ENCODE measurements at places on chromosomes 5 and 9.
A peak's percentile ranks its signal among the peaks of the same experiment; 100 is the strongest.

- DNase-seq = no peak
Observed at GRCh38 chr5:3122985-3123762, 371.7 kb upstream of the IRX2 start.

- no peak for DNase-seq
Observed at GRCh38 chr9:81976351-81976750, 12.2 kb upstream of the SPATA31D1 start.

- no peak for DNase-seq
Observed at GRCh38 chr9:125703662-125704061, 3.3 kb downstream of the MAPKAP1 start.

- DNase-seq = no peak
Observed at GRCh38 chr5:60148366-60148765, 254.8 kb upstream of the PDE4D start.

DNA sequence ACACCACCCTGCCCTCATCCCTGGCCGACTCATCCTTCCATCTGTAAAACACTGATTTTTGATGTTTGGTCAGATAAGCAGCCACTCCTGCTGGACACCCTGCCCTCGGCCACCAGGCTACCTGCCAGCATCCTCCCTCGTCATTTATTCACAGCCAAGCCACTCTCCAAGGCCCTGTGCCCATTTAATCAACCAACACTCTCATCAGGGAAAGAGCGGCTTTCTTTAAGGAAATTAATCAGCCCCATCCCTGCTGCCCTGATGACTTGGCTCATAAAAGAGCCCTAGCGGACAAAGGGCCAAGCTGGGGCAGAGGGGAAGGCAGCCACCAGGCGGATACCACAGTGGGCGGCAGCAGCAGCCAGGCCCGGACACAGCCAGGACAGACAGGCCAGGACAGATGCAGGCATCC, 52.4 kb downstream of the GOLM1 start:
- no peak for DNase-seq

- no peak for DNase-seq
Observed at GRCh38 chr9:78146241-78146640, 89.6 kb upstream of the CEP78 start.

DNA sequence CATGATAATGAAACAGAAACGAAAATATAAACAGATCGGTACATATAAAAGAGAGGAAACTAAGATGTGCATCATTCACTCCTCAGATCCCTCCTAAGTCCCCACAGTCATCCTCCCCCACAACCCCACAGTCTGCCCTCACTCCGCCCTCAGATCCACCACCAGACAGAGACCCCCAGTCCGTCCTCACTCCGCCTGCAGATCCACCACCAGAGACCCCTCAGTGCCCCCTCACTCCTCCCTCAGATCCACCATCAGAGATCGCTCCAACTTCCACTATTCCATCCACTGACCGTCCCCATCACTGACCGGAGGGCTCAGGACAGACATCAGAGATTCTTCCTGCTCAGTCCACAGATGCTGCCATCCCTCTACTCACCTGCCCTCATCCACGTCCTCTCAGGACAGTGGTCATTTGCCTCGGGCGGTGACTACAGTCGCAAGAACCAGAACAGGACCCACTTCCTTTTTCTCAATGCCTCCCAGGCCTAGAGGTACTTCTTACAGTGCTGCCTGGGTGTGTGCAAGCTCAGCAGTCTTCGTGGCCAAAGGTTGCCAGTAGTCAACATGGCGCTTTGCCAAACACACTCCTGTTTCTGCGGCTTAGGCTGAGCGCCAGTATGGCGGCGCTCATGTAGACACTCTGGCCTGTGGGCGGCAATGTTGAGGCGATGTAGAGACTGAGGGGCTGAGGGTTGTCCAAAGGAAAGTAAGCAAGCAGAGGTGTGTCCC, 8.3 kb upstream of the SPATA31C1 start:
- no peak for DNase-seq

- DNase-seq = no peak
Observed at GRCh38 chr9:30121611-30122010, 2262.8 kb upstream of the ACO1 start.

DNA sequence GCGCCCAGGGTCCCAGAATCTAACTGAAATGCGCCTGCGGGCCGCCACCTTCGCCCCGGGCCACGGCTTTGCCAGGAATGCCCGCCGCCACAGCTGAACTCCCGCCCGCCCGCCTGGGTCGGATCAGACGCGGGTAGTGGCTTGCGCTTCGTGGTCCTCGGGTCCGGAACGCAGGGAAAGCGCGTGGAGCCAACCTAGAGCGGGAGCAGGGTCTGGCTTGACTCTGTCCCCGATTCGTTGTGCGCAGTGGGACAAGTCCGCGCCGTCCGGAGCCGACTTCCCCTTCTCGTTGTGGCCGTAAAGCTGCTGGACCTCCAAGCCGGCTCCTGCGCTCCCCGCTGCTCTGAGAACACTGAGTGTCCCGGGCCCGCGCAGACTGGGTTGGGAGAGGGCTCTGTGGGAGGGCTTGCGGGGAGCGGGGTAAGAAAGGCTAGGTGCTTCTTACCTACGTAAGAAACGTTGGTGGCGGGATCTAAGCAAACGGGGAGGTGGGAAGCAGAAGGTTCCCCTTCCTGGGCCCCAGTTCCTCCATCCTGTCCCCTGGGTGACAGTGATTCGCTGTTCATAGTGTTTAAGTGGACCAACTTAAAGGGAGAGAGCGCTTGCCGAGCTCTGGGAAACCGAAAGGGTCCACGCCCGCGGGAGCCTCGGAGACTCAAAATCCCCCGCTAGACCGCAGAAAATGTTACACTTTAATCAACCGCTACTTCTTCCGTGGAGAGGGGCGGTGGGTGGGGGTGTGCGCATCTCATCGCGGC, 4.4 kb upstream of the FOXE1 start:
- no peak for DNase-seq

DNA sequence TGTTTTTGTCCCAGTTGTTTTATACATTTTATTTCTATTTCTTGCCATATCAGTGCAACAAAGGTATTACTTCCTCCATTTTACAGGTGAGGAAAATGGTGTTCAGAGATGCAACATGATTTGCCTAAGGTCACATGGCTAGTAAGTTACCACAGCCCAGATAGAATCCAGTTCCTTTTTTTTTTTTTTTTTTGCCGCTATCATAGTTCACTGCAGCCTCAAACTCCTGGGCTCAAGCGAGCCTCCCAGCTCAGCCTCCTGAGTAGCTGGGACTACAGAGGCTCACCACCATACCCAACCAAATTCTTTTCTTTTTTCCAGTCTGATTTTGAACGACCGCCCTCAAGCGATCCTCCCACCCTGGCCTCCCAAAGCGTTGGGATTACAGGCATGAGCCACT, 480 bp upstream of the CCDC69 start:
- no peak for DNase-seq

GRCh38 chr5:178940569-178941360, at the start of gene ZNF454:
TSS of gene ZNF454 (plus strand) at chr5:178941198. CDS start at chr5:178942792, 1,594 bp downstream.
- no peak for DNase-seq

- no peak for DNase-seq
Observed at GRCh38 chr9:118303216-118303615, 599.0 kb downstream of the TLR4 start.

- no peak for DNase-seq
Observed at GRCh38 chr9:134793288-134794188, 87.1 kb upstream of the FCN2 start.

DNA sequence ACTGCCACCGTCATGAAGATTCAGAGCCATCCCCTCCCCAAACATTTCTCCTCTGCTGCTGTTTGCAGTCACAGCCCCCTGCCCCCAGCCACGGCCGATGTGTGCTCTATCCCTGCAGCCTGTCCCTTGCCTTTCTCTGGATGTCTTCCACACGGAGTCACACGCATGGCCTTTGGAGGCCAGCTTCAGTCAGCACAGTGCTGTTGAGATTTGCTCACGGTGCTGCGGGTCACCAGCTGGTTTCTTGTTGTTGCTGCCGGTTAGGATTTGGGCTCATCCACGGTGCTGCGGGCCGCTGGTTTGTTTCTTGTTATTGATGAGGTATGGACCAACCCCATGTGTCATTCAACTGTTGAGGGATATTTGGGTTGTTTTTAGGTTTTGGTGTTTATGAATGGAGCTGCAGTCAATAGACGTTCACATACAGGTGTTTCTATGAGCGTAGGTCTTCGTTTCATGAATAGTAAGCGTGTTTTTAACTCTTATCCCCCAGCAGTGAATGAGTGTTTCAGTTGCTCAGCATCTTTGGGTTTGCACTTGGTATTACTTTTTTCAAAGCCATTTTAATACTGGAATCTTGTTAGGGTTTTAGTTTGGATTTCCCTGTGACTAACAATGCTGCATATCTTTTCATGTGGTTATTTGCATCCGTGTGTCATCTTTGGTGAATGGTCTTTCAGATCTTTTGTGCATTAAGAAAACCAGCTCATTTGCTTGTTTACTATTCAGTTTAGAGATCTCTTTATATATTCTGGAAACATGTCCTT, 57.6 kb downstream of the AHRR start:
- DNase-seq = no peak

- no peak for DNase-seq
Observed at GRCh38 chr5:1184163-1184470, 17.3 kb upstream of the SLC6A19 start.

DNA sequence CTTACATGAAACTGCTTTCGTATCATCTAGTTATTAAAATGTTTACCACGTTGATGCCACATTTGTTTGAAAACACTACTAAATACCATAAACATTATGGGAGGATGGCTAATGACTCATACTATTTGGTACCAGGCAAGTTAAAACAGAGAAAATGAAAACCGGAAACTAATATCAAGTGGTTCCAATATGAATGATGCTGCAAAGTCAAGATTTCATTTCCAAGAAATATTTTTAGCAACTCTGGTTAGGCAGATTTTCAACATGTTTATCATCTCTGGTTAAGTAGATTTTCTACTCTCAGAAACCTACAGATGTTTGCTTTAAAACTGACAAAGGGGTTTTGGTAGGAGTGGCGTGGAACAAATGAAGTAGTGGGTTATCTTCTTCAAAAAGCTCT, 4.9 kb upstream of the F2R start:
- DNase-seq = no peak

DNA sequence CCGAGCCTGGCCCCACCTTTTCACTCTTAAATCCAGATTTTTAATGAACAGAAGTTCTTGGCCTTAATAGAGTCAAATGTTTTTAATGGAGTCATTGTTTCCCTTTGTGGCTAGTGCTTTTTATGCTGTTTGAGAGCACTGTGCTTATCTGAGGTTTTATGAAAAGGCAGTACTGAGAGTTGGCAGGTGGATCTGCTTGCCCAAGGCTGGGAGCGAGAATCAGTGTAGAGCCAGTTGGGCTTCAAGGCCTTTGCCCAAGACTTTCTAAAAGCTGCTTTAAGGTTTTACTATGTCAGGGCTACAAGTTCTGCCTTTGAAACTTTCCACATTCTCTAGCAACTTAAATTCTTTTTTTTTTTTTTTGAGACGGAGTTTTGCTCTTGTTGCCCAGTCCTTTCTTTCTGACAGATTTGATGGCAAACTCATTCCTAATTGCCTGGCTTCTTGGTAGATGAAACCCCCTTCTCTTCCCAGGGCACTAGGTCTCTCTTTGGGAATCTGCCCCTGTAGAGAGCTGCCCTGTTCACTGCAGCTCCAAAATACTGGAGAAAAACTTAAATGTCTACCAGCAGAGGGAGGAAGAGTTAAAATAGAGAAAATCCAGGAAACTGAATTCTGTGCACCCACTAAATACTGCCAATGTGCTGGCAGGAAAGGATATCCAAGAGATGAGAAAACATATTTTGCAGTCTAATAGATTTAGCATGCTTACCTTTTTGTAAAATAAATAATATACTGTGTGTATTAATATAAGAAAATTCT, 36.9 kb upstream of the CDK20 start:
- peak; percentile 26 for DNase-seq

DNA sequence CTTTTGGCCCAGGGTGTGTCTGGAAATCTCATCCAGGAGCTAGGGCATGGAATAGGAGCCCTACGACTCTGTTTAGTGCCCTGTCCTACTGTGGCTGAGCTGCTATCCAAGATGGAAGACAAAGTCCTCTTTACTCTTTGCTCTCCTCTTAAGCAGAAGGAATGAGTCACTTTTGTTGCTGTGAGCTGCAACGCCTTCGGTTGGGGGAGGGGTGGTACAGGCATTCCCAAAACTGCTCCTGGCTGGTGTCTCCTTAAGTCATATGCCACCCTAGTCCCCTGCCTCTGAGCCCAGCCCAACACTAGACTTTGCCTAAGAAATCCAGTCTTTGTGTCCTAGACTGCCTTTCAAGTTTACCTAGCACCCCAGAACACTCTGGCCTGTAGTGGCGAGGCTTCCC, 99.9 kb downstream of the PRR16 start:
- no peak for DNase-seq

DNA sequence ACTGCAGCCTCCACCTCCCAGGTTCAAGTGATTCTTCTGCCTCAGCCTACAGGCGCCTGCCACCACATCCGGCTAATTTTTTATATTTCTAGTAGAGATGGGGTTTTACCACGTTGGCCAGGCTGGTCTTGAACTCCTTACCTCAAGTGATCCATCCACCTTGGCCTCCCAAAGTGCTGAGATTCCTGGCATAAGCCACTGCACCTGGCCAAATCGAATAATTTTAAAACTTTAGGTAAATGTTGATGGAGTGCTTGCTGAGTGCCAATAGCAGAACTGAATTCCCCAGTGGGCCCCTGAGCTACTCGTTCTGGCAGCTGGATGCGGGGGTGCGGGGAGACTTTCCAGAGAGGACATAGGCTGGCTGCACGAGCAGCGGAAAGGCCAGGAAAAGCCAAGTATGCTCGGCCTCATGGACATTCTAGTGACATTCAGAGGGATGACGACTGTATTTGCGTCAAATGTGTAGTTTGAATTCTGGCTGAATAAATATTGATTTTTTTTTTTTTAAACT, 16.8 kb downstream of the TRAF2 start:
- DNase-seq = no peak

GRCh38 chr9:130944510-130945058, 5.5 kb upstream of the FIBCD1 start:
- no peak for DNase-seq

DNA sequence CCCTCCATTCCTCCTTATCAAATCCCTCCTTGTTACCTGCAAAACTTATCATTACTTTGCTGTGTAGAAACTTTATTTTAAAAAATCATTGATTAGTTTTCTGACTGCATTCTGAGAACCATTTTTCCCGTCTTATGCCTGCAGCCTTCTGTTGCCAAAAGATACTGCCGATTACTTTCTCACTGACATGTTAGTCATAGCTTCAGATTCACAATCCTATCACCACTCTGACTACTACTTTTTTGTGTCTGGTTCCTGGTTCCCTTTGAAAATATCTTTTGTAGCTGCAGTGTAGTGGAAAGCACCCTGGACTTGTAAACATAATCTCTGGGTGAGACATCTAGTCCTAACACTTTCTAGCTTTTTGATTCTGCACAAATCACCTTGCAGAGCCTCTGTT, 71.7 kb downstream of the NR2F1 start:
- DNase-seq = no peak

DNA sequence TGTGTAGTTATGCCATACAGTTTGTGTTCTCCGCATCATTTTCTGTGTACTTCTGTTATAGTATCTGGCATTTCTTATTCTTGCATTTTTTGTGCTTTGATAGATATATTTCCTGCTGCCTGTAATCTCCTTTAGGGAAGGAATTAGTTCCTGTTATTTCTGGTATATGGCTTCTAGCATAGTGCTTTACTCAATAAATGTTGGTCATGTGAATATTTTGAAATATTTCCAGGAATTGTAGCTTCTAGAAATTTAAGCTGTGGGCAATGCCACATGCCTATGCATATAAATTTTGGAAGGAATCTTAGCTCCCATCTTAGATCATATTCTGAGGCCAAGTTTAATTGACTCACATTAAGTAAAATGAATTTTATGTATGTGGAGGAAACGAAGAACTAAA, 11.5 kb upstream of the PRRC1 start:
- no peak for DNase-seq
